ENCODE measurements at places on chromosomes 2 and 18. TPM values are rescaled to one million over a fixed set of nuclear protein-coding genes. Genes with fewer than 3 reads are reported as not detected.

DNA sequence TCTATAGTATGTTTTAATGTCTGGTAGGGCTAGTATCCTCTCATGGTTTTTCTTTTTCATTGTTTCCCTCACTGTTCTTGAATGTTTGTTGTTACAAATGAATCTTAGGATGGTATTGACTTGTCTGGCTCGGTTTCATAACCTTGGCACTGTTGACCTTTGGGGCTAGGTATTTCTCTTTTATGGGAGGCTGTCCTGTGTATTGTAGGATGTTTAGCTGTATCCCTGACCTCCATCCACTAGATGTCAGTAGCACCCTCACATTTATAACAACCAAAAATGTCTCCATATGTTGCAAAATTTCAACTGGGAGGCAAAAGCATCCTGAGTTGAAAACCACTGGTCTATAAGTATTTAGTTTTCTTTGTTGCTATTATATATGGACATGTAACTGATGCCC is 7.0 kb upstream of the AOX1 start:
- DNase-seq: no peak
- H3K27ac ChIP-seq: no peak overlapping the region
- no peaks in the 10 kb centered on the region for H3K27me3 ChIP-seq
- H3K36me3 ChIP-seq: peaks cover 5% of the 10 kb centered on the region
- no peak overlapping the region for H3K4me3 ChIP-seq

DNA sequence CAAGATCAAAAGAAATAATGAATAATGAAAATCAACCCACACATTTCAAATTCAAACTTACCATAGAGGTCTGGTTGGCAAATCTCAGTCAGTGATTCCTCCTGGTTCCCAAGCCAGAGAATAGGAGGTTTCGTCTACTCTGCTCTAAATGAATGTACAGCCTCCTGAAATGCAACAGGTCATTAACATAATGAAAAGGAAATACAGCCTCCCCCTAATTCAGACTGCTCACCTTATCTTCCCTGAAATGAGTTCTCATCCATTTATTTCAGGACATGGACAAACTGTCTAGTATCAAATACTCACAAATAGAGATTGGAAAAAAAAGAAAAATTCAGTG is 43.4 kb upstream of the CYTIP start:
- 0 out of 2 replicates have a peak, but pooled peaks cover 4% of the 10 kb centered on the region for H3K4me1 ChIP-seq
- no peak overlapping the region for H3K27ac ChIP-seq
- no peak overlapping the region for H3K4me3 ChIP-seq
- no peaks in the 10 kb centered on the region for H3K36me3 ChIP-seq
- DNase-seq: no peak

GRCh38 chr2:32516567-32516966 is 111.3 kb upstream of the TTC27 start:
- DNase-seq: no peak
- no peaks in the 10 kb centered on the region for H3K27me3 ChIP-seq
- no peak overlapping the region for H3K4me3 ChIP-seq
- peaks cover 43% of the 10 kb centered on the region for H3K36me3 ChIP-seq
- H3K27ac ChIP-seq: no peak overlapping the region
- H3K4me1 ChIP-seq: no peaks in the 10 kb centered on the region

- no peak for DNase-seq
- peaks cover 10% of the 10 kb centered on the region for H3K4me1 ChIP-seq
- peak overlapping the region; percentile 31 for H3K27ac ChIP-seq
Measured at GRCh38 chr18:6950641-6951040, 167.0 kb downstream of the LAMA1 start.

DNA sequence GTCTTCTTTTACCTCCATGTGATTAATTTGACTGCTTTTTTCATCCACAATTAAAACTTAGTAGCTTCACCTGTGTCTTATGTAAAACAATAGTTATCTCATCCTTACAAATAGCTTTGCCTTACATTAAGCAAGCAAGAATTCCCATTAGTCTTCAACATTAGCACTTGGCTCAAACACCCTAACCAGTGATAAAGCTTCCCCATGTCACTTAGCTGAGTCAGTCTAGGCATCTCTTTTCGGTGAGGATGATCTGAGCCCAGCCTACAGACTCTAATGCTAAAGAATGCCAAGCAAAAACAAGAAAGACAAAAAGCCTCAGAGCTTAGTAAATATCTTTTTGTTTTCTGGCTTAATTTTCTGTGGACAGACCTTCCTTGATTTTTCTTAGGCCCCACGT is 26.1 kb downstream of the GAD1 start:
- no peak for DNase-seq
- no peak overlapping the region for H3K27ac ChIP-seq
- no peaks in the 10 kb centered on the region for H3K27me3 ChIP-seq
- no peaks in the 10 kb centered on the region for H3K36me3 ChIP-seq
- H3K4me3 ChIP-seq: no peak overlapping the region

GRCh38 chr2:64632835-64633819 is 20.6 kb downstream of the SERTAD2 start:
- peak overlapping the region; percentile 12 for H3K27ac ChIP-seq
- no peak for DNase-seq
- H3K36me3 ChIP-seq: peaks cover 12% of the 10 kb centered on the region
- H3K4me3 ChIP-seq: no peak overlapping the region
- no peaks in the 10 kb centered on the region for H3K27me3 ChIP-seq

DNA sequence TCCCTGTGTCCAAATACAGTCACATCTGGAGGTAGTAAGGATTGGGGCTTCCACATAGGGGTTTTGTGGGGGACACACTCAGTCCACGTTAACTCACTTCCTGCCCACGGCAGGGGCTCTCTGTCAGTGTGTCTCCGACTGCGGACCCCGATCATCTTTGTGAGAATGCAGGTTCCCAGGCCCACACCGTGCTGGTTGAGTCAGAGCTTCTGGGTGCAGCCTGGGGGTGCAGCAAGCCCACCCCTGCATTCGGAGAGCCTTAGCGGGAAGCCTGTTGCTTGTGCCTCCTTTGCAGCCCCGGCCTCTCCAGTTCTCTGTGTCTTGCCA is 28.0 kb downstream of the HPCAL1 start:
- H3K36me3 ChIP-seq: peaks cover 9% of the 10 kb centered on the region
- no peak overlapping the region for H3K27ac ChIP-seq
- DNase-seq: no peak
- H3K27me3 ChIP-seq: no peaks in the 10 kb centered on the region
- H3K4me1 ChIP-seq: peaks cover 69% of the 10 kb centered on the region

GRCh38 chr2:45935791-45936622 is 284.5 kb downstream of the PRKCE start:
- no peaks in the 10 kb centered on the region for H3K27me3 ChIP-seq
- H3K4me1 ChIP-seq: peaks cover 30% of the 10 kb centered on the region
- H3K36me3 ChIP-seq: no peaks in the 10 kb centered on the region
- no peak overlapping the region for H3K27ac ChIP-seq
- DNase-seq: peak; percentile 82
- H3K4me3 ChIP-seq: no peak overlapping the region

- H3K4me1 ChIP-seq: peaks cover 5% of the 10 kb centered on the region
- DNase-seq: no peak
- no peaks in the 10 kb centered on the region for H3K27me3 ChIP-seq
- no peak overlapping the region for H3K4me3 ChIP-seq
Measured at GRCh38 chr2:112579241-112579640, 5.2 kb upstream of the CHCHD5 start.

Gene MC4R
- not detected for total RNA-seq

Gene C2orf76
- 4.4 TPM for total RNA-seq

Gene CACNB4
- total RNA-seq: 6.9 TPM

Gene UBXN2A
- total RNA-seq: 15.4 TPM

Gene LIMS3
- total RNA-seq: 2.5 TPM

Data from WTC11 (cell line).